ENCODE measurements at places on chromosomes 12 and 14. TPM values are rescaled to one million over a fixed set of nuclear protein-coding genes. Genes with fewer than 3 reads are reported as not detected.

The GPR162 gene
- total RNA-seq, result 11.8 TPM

The KRT6A gene
- not detected for total RNA-seq

The CFAP251 gene
- 7.9 TPM for total RNA-seq

The SLC4A8 gene
- 3.3 TPM for total RNA-seq

The EMP1 gene
- 53.5 TPM for total RNA-seq

The SRRM4 gene
- not detected for total RNA-seq

The DYNC1H1 gene
- 394 TPM for total RNA-seq

The CRY1 gene
- 8.0 TPM for total RNA-seq

The KRT86 gene
- total RNA-seq, result 0.17 TPM

The PRICKLE1 gene
- total RNA-seq, result 9.6 TPM

The KLRD1 gene
- 0.17 TPM for total RNA-seq

The PLCZ1 gene
- not detected for total RNA-seq

The TMBIM4 gene
- total RNA-seq, result 69.2 TPM

The SUPT16H gene
- total RNA-seq, result 66.1 TPM

The HELB gene
- total RNA-seq, result 2.6 TPM

The PEBP1 gene
- 175 TPM for total RNA-seq

The HSPB8 gene
- total RNA-seq, result 21.3 TPM

The LPAR5 gene
- total RNA-seq, result not detected

The GARIN6 gene
- not detected for total RNA-seq

The FAM186B gene
- total RNA-seq, result 0.51 TPM

The ERO1A gene
- total RNA-seq, result 34.5 TPM

The MMP19 gene
- 7.1 TPM for total RNA-seq

The DTX3 gene
- 16.4 TPM for total RNA-seq

The DYNLL1 gene
- total RNA-seq, result 222 TPM

Measured in fibroblast of lung (primary cell).